SK-N-SH treated with all-trans-retinoic acid at 6 μM for 48 hours (cell line): ENCODE measurements at places on chromosomes 12 and 14.
A peak's percentile ranks its signal among the peaks of the same experiment; 100 is the strongest.

GRCh38 chr14:59013672-59014298 is 174.7 kb upstream of the DAAM1 start:
- ATAC-seq = no peak

GRCh38 chr12:25332143-25332542 is 81.4 kb upstream of the KRAS start:
- no peak for ATAC-seq

DNA sequence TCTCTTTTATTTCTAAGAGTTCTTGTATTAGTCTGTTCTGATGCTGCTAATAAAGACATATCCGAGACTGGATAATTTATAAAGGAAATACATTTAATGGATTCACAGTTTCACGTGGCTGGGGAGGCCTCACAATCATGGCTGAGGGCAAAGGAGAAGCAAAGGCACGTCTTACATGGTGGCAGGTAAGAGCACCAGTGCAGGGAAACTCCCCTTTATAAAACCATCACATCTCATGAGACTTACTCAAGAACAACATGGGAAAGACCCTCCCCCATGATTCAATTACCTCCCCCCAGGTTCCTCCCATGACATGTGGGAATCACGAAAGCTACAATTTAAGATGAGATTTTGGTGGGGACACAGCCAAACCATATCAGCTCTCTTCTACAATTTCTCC is 503.0 kb downstream of the NPAS3 start:
- ATAC-seq = no peak

DNA sequence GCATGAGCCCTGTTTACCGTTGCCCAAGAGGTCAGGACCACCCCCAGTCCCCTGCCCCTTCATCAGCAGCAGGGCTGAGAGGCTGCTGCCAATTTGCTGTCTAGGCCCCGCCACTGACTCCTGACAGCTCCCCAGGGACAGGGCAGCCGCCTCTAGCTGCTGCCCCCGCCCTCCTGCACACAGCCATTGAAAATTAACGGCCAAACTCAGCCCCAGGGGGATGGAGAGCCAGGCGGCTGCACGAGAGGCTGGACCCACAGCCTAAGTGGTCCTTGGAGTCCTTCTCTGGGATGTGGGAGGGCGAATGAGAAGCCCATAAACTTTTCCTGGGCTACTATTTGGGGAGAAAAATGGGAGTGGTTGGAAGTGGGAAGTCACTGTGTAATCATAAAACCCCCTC is 4.6 kb downstream of the FOXN4 start:
- no peak for ATAC-seq

GRCh38 chr12:65986047-65986446 is 144.5 kb downstream of the LLPH start:
- no peak for ATAC-seq

GRCh38 chr12:69835081-69835480 is 10.1 kb downstream of the MYRFL start:
- no peak for ATAC-seq

- ATAC-seq = peak; percentile 99
Measured at GRCh38 chr12:89800435-89800834, 91.8 kb upstream of the ATP2B1 start.

- ATAC-seq = no peak
Measured at GRCh38 chr12:94954948-94955592, 48.4 kb downstream of the NDUFA12 start.

DNA sequence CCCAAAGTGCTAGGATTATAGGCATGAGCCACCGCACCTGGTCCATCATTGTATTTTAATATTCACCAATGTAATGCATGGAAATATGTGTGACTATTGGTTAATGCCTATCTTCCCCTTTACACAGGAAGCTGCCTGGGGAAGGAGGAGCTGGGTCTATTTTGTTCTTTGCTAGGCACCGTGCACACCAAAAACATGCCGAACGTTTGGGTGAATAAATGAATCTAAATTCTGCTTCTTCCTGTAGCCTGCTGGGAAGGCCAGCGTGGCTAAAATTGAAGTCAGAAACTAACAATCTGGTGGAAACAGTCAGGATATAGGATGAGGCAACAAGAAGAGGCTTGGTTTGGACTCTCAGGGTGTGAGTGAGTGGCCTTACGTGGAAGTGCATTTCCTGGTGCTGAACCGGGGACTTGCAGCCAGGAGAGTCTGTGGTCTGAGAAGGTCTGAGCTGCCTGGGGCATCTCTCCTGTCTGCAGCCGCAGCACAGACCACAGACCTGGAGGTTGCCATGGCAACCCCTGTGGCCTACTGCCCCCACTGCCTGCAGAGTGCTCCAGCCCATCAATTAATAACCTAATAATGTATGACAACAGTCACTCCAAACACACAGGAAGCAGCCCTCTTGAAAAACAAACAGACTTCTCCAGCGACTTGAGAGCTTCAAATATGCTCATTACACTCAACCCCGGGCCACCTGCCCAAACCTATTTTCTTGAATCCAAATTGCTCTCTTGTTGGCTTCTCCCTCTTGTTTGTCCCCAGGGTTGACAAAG is 5.5 kb upstream of the GPR68 start:
- peak; percentile 82 for ATAC-seq

DNA sequence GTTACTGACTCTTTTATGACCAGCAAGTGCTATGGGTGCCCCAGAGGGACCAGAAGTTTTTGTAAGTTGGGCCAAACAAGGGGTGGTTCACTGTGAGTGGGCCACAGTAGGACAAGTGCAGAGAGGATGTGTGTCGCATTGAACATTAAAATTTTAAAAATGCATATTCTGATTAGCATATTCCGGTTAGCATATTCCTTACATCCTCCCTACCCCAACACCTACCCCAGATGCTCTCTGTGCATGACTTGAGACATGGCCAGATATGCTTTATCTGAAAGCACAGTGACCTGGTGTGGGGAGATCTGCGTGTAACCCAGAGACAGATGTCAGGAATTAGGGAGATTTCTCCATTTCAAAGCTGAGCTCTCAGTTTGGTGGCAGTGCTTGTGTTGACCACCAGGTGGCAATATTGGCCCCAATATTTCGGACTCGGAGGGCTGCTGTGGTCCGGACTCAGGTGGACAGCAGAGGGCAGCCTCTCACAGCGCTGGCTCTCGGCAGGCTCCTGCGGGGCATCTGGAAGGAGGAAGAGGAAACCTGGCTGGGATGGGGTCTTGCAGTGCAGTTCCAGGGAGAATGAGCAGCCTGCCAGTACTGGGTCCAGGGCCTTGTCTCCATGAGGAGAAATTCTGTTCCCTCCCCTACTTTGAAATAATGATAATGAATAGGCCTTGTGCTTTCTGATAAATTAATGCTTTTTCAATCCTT is 1.6 kb upstream of the CEBPE start:
- peak; percentile 96 for ATAC-seq

DNA sequence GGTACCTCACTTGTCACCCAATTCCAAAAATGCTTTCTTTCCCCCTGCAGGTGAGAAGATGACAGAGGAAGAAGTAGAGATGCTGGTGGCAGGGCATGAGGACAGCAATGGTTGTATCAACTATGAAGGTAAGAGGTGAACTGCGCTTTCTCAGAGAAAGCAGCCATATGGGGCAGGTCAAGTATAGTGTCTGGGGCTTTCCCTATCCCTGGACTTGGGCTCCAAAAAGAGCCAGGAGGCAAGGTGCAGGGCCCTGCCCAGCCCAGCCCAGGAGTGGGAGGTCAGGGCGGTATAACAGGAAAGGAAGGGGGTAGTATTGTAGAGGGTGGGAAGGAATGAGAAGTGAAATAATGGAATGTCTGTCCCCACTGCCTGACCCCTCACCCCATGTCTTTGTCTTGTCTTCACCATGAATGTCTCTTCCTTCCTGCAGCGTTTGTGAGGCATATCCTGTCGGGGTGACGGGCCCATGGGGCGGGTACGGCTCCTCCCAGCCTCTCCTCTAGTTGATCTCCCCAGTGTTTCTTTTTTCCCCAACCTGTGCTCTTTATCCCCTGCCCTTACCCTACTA is 2.1 kb downstream of the MYL6 start:
- ATAC-seq = no peak

DNA sequence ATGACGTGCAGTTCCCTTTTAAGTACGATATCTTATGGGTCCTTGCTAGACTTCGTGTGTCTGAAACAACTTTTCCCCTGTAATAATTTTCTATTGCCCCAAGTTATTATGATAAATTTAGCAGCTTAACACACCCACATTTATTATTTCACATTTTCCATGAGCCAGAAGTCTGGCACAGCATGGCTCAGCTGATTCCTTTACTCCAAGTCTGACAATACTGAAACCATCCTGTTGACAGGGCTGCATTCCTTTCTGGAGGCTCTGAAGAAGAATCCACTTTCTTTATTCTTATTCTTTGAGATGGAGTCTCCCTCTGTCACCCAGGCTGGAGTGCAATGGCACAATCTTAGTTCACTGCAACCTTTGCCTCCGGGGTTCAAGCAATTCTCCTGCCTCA is 80.9 kb downstream of the DENND5B start:
- ATAC-seq = no peak

GRCh38 chr12:47251919-47252318 is 172.2 kb upstream of the AMIGO2 start:
- ATAC-seq = no peak

GRCh38 chr14:59028476-59029202 is 159.8 kb upstream of the DAAM1 start:
- ATAC-seq = peak; percentile 98

- peak; percentile 100 for ATAC-seq
Measured at GRCh38 chr12:22275843-22276242, 58.7 kb downstream of the ST8SIA1 start.

DNA sequence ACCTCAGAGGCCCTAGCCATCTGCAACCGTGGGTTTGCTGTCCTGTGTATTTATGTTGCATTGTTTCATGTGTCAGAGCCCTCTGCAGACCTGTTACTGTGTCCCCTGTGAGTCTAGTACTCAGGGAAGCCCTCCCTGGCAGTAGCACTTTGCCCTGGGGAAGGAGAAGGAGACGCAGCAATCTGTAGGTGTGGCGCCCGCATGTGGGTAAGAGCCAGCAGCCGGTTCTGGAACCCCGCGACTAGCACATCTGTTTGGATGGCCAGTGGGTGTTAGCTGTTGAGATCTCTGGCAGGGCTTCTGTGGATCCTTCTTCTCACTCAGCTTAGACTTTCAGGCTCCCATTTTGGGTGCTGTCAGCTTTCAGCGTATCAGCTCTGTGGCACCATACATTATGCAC is 57.0 kb downstream of the TECPR2 start:
- no peak for ATAC-seq

GRCh38 chr12:53217931-53218307 is 10.9 kb upstream of the ITGB7 start:
- no peak for ATAC-seq

- ATAC-seq = 0 out of 3 replicates have a peak, but pooled peaks have one; percentile 21
Measured at GRCh38 chr12:130813436-130813835, 25.6 kb downstream of the STX2 start.

- ATAC-seq = no peak
Measured at GRCh38 chr12:122918827-122919226, 22.9 kb upstream of the VPS37B start.

GRCh38 chr12:108694812-108695278 is 36.5 kb downstream of the CORO1C start:
- no peak for ATAC-seq

DNA sequence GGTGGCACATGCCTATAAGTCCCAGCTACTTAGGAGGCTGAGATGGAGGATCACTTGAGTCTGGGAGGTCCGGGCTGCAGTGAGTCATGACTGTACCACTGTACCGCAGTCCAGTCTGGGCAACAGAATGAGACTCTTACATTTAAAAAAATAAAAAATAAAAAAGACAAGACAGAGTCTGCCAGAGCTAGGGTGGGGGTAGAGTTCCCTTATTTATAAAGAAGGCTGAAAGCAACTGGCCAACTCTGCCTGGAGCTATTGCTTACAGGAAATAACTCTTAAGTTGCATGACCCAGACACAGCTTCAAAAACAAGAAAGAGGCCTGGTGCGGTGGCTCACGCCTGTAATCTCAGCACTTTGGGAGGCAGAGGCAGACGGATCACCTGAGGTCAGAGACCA is 31.5 kb downstream of the NUMB start:
- ATAC-seq = no peak

- peak; percentile 43; the same call in 2 of the 3 replicates for ATAC-seq
Measured at GRCh38 chr12:47236109-47236714, 156.5 kb upstream of the AMIGO2 start.

DNA sequence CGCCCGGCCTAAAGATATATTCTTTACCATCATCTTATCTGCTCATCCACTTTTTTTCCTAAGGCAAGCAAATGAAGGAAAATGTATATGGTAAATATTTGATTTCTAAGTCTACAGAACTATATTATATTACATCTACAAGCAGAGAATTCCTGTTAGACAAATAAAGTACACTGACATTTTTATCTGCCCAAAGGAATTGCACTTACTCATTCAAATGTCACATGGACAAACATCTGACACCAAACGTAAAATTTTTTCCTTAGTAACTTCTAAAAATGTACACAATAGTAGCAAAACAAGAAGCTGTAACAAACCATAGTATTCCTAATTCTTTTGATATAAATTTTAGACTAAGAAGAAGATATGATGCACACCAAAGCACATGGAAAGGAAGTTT is 51.0 kb downstream of the SPPL3 start:
- ATAC-seq = no peak

DNA sequence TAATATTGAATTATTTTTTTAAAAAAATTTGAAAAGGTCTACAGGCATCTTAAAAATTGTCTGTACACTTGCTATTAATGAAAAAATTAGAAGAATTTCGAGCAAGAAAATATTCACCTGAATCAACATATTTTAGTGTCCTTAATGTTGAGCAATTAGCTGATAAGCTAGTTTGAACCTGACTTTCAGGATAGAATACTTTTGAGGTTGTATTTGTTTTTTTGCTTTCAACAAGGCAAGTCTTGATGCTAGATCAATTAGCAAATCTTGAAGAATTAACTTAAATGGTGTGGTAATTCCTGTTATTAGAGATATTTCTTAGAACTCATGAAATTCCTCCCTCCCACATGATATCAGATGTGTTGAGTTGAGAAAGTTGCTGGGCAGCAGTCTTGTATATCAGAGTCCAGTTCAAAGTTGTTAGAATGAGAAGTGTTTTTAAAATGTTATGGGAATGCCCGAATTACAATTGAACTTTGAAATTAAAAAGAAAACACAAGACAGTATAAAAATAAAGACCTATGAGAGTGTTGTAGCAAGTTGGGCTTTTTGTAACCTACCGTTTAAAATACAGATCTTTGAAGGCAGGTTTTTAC is 119.2 kb downstream of the TRMT5 start:
- no peak for ATAC-seq

GRCh38 chr12:76864791-76865400 is 13.9 kb downstream of the CSRP2 start:
- peak; percentile 50 for ATAC-seq

- ATAC-seq = no peak
Measured at GRCh38 chr12:91455321-91455720, 272.7 kb upstream of the DCN start.

- no peak for ATAC-seq
Measured at GRCh38 chr14:67577909-67578749, 21.9 kb downstream of the PIGH start.

- no peak for ATAC-seq
Measured at GRCh38 chr12:70994217-70994788, 73.8 kb upstream of the PTPRR start.

- no peak for ATAC-seq
Measured at GRCh38 chr12:58844161-58844560, 76.1 kb downstream of the LRIG3 start.

DNA sequence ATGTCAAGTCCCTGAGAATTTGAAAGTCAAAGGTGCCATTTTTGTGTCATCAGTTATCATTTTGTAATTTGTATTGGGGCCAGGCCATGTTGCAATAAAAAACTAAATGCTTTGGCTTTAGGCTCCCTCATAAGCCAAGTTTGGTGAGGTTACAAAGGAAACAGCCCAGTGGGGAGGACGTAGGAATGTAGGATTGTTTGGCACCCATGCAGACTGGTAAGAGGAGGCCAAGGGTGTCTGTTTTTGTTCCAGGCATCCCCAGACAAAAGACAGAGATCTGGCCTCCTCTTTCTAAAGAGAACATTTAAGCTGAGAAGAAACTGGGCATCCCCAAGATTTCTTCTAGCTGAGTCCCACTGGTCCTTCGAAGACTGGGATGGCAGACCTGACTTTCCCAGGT is 111.7 kb downstream of the SUDS3 start:
- ATAC-seq = no peak
